ENCODE measurements at places on chromosomes 16 and 17. TPM values are rescaled to one million over a fixed set of nuclear protein-coding genes. Genes with fewer than 3 reads are reported as not detected.
A peak's percentile ranks its signal among the peaks of the same experiment; 100 is the strongest.

Gene KRT33B
- total RNA-seq = not detected

GRCh38 chr16:88064889-88065746 is 113.9 kb downstream of the BANP start:
- no peaks in the 10 kb centered on the region for H3K4me1 ChIP-seq
- no peaks in the 10 kb centered on the region for H3K27me3 ChIP-seq
- no peak for DNase-seq
- H3K4me3 ChIP-seq = no peak overlapping the region
- H3K36me3 ChIP-seq = peaks cover 6% of the 10 kb centered on the region
- no peak overlapping the region for H3K27ac ChIP-seq

Gene CD300A
- 2.4 TPM for total RNA-seq

GRCh38 chr17:77264617-77265230 is 124.0 kb downstream of the SEC14L1 start:
- no peak overlapping the region for H3K4me3 ChIP-seq
- H3K27me3 ChIP-seq = no peaks in the 10 kb centered on the region
- no peak overlapping the region for H3K27ac ChIP-seq
- H3K4me1 ChIP-seq = no peaks in the 10 kb centered on the region

GRCh38 chr16:4387781-4388180 is 16.1 kb downstream of the VASN start:
- H3K4me1 ChIP-seq = peaks cover 3% of the 10 kb centered on the region
- H3K27ac ChIP-seq = no peak overlapping the region
- no peaks in the 10 kb centered on the region for H3K27me3 ChIP-seq
- DNase-seq = no peak

- no peaks in the 10 kb centered on the region for H3K4me1 ChIP-seq
- peaks cover 12% of the 10 kb centered on the region for H3K36me3 ChIP-seq
- H3K27me3 ChIP-seq = no peaks in the 10 kb centered on the region
- no peak overlapping the region for H3K27ac ChIP-seq
- no peak for DNase-seq
- H3K4me3 ChIP-seq = no peak overlapping the region
Measured at GRCh38 chr16:27740496-27741201, 190.7 kb downstream of the KATNIP start.

Gene CCL14
- not detected for total RNA-seq

Gene TNFRSF13B
- not detected for total RNA-seq

- peaks cover 16% of the 10 kb centered on the region for H3K4me1 ChIP-seq
- H3K27ac ChIP-seq = no peak overlapping the region
- no peak overlapping the region for H3K4me3 ChIP-seq
- no peak for DNase-seq
- no peaks in the 10 kb centered on the region for H3K36me3 ChIP-seq
Measured at GRCh38 chr16:85019659-85020245, 7.8 kb upstream of the KIAA0513 start.

Gene ARHGAP44
- total RNA-seq = 0.50 TPM

Gene FBXO39
- total RNA-seq = not detected

- peaks cover 24% of the 10 kb centered on the region for H3K4me1 ChIP-seq
- no peak overlapping the region for H3K4me3 ChIP-seq
- H3K27ac ChIP-seq = no peak overlapping the region
- DNase-seq = no peak
- peaks cover 10% of the 10 kb centered on the region for H3K36me3 ChIP-seq
Measured at GRCh38 chr17:30395398-30396022, 16.8 kb downstream of the CPD start.

DNA sequence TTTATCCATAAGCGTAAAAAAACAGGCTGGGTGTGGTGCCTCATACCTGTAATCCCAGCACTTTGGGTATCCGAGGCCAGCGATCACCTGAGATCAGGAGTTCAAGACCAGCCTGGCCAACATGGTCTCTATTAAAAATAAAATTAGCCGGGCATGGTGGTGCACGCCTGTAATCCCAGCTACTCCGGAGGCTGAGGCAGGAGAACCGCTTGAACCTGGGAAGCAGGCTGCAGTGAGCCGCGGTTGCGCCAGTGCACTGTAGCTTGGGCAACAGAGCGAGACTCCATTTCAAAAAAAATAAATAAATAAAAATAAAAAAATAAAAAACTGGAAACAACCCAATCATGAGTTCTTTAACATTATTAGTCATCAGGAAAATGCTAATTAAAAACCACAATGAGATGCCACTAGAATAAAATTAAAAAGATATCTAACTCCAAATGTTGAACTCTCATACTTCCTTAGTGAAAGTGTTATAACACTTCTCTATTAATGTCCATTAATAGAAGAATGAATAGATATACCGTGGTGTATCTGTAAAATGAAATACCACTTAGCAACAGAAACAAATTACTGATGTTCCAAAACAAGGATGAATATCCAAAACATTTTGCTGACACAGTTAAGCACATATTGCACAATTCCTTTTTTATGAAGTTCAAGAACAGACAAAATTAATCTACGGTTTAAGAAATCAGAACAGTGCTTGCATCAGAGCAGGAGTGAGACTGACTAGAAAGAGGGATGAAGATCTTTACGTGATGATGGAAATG is 13.1 kb downstream of the MPHOSPH6 start:
- DNase-seq = no peak
- peaks cover 36% of the 10 kb centered on the region for H3K4me1 ChIP-seq
- H3K36me3 ChIP-seq = peaks cover 57% of the 10 kb centered on the region

- H3K4me3 ChIP-seq = no peak overlapping the region
- H3K27ac ChIP-seq = no peak overlapping the region
- DNase-seq = no peak
- no peaks in the 10 kb centered on the region for H3K4me1 ChIP-seq
- H3K36me3 ChIP-seq = no peaks in the 10 kb centered on the region
- H3K27me3 ChIP-seq = peaks cover 3% of the 10 kb centered on the region
Measured at GRCh38 chr17:82386881-82387704, 15.5 kb downstream of the UTS2R start.

DNA sequence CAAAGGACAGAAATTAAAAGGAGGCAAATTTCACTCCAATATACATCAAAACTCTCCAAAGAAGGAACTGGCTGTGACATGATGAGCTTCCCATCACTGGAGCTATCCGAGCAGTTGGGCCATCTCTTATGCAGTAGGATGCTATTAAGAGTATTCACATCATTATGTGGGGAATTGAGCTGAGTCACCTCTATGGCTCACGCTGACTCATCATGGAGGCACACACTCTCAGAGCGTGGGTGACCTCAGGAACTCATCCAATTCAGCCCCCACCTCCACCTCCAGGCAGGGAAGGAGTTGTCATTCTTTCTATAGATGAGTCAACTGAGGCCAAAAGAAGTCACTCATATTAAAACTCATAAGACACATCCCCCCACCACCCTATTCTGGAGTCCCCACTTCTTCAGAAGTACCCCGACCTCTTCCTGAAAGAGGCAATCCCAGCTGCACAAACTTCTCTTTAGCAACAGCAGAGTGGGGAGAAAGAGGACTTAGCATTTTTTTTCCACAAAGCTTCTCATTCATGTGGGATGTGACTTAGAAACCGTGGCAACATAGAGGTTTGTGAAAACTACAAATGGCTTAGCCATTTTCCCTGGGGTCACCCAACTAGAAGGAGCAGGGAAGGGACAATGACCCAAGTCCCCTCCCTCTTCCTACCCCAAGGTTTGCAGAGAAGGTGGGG is 32.5 kb downstream of the ABCC12 start:
- peaks cover 9% of the 10 kb centered on the region for H3K27me3 ChIP-seq
- peak; percentile 66 for DNase-seq
- H3K36me3 ChIP-seq = no peaks in the 10 kb centered on the region
- H3K4me3 ChIP-seq = no peak overlapping the region
- no peak overlapping the region for H3K27ac ChIP-seq
- peaks cover 6% of the 10 kb centered on the region for H3K4me1 ChIP-seq

DNA sequence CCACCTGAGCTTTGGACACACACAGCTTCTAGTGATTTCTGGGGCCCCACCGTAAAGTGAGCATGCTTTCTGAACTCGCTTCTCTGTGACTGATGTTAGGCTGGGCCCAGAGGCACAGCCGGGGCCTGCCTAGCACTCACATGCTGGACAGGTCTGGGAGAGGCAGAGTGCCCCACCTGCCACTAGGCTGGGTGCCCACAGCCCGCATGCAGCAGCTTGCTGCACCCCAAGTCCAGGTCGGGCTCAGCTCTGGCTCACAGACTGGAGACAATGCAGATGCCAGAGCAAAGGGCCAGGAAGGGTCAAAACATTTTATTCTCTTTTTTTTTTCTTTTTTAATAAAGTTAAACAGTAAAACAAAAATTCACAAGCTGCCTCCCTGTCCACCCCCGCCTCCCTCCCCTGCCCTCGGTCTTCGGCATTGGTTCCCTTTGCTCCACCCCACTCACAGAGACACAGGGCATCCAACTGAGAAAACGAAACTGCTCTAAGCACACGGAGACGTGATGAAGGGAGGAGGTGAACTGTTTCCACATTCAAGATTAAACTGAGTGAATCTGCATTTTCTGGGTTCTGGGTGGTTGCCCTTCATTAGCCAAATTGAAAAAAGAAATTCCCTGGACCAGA is 9.7 kb downstream of the CNP start:
- H3K36me3 ChIP-seq = peaks cover 36% of the 10 kb centered on the region
- no peak overlapping the region for H3K4me3 ChIP-seq
- peaks cover 5% of the 10 kb centered on the region for H3K4me1 ChIP-seq
- peak overlapping the region; percentile 69 for H3K27ac ChIP-seq
- DNase-seq = no peak

DNA sequence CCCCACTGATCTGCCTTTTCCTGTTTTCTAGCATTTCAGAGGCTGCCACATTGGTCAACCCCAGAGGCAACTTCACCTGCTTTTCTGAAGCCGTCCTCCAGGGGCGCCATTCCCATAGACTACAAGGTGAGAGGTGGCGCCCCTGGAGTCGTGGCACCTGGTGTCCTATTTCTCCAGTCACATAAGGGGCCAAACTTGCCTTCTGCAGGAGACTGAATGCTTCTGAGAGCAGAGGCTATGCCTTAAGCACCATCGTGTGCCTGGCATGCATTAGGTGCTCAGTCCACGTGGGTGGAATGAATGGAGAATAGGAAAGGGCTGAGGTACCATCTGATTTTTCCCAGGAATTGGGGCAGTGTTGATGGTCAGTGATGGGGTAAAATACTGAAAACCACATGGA is 164.8 kb downstream of the HAPSTR1 start:
- no peaks in the 10 kb centered on the region for H3K36me3 ChIP-seq
- no peak overlapping the region for H3K4me3 ChIP-seq
- H3K27ac ChIP-seq = no peak overlapping the region
- H3K4me1 ChIP-seq = no peaks in the 10 kb centered on the region
- H3K27me3 ChIP-seq = peaks cover 25% of the 10 kb centered on the region

DNA sequence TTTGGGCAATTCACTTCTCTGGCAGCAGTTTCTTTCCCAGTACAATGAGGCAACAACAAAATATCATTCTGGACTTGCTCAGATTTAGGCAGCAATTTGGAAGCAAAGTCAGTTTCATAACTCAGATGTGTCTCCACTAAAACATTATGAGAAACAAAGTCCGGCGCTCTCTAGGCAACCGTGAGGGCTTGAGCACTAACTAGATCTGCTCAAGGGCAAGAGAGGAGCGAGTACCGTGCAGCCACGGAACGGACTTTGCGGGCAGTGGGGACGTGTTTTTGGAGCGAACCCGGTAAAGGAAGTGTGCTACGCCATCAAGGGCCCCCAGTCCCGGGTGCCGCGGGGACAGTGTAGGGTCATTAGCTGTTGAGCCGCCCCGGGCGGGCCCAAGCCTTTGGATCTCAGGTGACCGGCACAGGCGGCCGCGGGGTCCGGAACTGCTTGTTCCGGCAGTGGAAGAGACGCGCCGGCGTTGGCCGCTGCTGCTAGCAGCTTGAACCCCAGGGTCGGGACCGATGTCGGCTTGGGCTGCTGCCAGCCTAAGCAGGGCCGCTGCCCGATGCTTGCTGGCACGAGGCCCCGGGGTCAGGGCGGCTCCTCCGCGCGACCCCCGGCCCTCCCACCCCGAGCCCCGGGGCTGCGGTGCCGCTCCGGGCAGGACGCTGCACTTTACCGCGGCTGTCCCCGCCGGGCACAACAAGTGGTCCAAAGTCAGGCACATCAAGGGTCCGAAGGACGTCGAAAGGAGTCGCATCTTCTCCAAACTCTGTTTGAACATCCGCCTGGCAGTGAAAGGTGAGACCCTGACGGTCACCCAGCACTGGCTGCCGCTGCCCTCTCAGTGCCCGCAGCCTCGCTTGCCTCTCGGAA is at the start of gene TACO1:
Gene TACO1 (plus strand): TSS at position 327 of the 870 bp plus-strand sequence. CDS start 189 bp downstream, at position 516.
- peak within 1 kb of the TSS; percentile 92 for H3K27ac ChIP-seq
- peaks cover 35% of the 10 kb centered on the region for H3K4me1 ChIP-seq
- peak within 1 kb of the TSS; percentile 95 for H3K4me3 ChIP-seq
- peak; percentile 83 for DNase-seq
- H3K27me3 ChIP-seq = no peaks in the 10 kb centered on the region

- no peaks in the 10 kb centered on the region for H3K4me1 ChIP-seq
- peaks cover 8% of the 10 kb centered on the region for H3K27me3 ChIP-seq
- H3K27ac ChIP-seq = no peak overlapping the region
- H3K36me3 ChIP-seq = no peaks in the 10 kb centered on the region
- peak; percentile 87 for DNase-seq
- no peak overlapping the region for H3K4me3 ChIP-seq
Measured at GRCh38 chr17:57783338-57783742, 38.2 kb upstream of the CCDC182 start.

Gene CPSF4L
- not detected for total RNA-seq

DNA sequence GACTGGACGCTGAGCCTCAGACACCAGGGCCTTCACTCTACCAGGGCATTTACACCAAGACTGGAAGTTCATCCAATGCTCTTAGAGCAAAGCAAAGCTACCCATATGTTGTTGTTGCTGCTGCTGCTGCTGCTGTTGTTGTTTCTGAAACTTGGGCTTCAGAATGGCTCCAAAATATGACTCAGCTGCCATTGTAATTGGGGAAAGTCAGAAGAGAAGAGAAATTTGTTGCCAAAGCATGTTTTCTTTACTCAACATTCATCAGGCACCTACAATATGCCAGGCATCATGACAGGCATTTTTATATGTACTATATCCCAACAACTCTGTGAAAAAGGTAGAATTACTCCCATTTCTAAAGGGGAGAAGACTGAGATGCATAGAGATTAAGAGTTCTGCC is 11.9 kb downstream of the KRT32 start:
- no peaks in the 10 kb centered on the region for H3K4me1 ChIP-seq
- H3K4me3 ChIP-seq = no peak overlapping the region
- no peak overlapping the region for H3K27ac ChIP-seq
- no peak for DNase-seq

DNA sequence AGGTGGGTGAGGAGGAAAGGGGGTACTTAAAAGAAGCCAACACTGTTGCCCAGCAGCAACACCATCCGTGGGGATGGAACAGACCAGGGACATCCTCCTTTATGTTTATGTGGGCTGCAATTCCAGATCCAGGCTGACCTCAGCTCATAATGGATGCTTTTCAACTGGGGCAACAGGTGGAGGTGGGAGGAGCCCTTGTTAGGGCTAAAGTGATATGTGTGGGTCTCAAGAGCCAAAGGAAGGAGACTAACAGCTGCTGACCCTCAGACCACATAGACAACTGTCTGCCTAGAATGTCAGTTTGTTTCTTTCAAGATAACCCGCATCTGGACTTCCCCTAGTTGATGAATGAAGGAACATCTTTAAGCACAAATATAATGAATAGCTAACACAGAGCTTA is 2.0 kb upstream of the INPP5K start:
- H3K4me3 ChIP-seq = peak overlapping the region; percentile 85
- H3K27me3 ChIP-seq = no peaks in the 10 kb centered on the region
- DNase-seq = no peak

All from activated CD8-positive, alpha-beta T cell treated with anti-CD3 and anti-CD28 coated beads for 36 hours (primary cell).